IPS DF 6.9 (cell line): ENCODE measurements at places on chromosomes 3 and 15.

DNA sequence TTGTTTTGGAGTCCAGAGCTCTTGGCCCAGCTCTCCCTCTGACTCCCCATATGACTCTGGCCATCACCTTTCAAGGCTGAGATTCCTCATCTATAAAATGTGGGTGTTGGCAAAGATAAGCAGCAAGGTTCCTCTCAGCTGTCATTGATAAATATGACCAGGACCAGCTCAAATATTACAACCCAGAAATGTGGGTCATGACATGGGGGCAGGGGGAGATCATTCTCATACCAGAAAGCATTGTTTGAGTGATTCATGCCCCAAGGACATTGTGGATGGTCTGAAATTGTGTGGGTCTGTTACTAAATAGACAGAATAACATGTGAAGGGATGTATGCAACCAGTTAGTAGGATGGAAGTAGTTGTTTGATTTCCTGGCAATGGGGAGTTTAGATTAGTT lies 13.9 kb downstream of the UPK1B start:
- no peak for DNase-seq

- no peak for DNase-seq
Observed at GRCh38 chr3:13543253-13543652, 5.7 kb upstream of the FBLN2 start.

DNA sequence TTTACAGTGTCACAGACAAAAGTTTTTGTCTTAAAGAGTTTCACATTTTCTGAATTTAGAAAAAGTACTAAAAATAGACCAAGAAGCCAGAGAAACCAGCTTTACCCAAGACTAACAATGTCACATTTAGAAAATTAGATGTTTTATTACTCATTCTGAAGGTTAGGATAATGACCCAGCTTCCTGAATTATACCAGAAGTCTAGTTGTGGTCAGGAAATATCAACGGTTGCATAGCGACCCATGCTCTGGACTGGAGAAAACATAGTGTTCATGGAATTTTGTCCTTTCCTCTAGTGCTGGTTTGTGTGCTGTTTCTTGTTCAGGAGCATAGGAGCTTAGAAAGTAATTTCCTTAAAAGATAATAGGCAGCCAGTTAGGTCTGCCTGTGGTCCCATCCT lies 59.0 kb downstream of the DPPA2 start:
- DNase-seq, result no peak

- no peak for DNase-seq
Observed at GRCh38 chr15:56001471-56002078, 8.2 kb upstream of the NEDD4 start.

DNA sequence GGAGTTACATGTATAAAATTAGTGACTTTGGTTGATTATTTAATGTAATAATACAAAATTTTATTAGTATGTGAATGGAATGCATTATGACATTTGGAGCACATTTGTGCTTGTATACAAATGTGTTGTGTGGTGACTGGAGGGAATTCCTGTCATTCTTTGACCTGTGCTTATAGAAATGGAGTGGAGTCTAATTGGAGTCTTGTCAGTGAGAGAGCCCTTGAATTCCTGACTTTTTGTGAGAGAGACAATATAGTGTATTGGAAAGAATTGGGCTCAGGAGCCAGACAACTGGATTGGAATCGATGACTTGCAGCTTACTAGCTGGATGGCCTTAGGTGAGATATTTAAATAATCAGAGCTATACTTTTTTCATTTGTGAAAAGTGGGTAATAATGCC lies 9.4 kb downstream of the TCF12 start:
- no peak for DNase-seq

- DNase-seq, result no peak
Observed at GRCh38 chr15:66999046-66999968, 66.1 kb upstream of the SMAD3 start.
